ENCODE measurements at places on chromosomes 4 and X. TPM values are rescaled to one million over a fixed set of nuclear protein-coding genes. Genes with fewer than 3 reads are reported as not detected.

The GAGE12E gene
- total RNA-seq: not detected

DNA sequence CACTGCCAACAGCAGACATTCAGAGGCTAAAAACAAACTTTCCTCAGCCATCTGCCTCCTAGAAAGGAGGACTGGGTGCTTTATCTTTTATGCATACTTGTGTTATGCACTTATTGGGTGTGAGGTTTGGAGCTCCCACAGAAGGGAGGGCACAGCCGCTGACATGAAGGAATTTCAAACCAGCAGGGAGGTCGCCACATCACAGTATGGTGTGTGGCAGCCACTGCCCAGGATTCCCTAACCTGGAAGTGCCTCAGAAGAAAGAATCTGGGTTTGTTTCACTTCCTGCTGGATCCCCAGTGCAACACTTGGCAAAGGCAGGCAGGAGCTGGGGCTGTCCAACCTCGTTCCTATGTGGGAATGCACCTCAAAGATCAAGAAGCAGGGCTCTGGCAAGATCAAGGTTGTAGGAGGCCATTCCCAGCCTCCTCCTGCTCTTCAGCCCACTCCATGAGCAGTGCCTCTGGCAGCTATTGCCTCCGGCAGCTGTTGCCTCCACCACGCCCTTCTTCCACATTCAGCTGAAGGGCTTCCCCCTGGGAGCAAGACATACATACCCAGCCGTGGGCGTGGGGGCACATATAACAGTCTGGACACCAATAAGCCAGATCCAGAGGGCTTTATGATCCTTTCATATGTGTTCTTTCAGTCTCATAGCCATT is 109.0 kb upstream of the MAMLD1 start:
- no peaks in the 10 kb centered on the region for H3K4me1 ChIP-seq
- no peaks in the 10 kb centered on the region for H3K36me3 ChIP-seq
- no peak overlapping the region for H3K4me3 ChIP-seq
- H3K27ac ChIP-seq: no peak overlapping the region
- H3K27me3 ChIP-seq: no peaks in the 10 kb centered on the region
- no peak for DNase-seq

- DNase-seq: no peak
- H3K4me3 ChIP-seq: no peak overlapping the region
- no peaks in the 10 kb centered on the region for H3K36me3 ChIP-seq
- no peaks in the 10 kb centered on the region for H3K4me1 ChIP-seq
These were observed 2.3 kb upstream of the AMBN start for GRCh38 chr4:70589785-70590184.

The FAM9B gene
- total RNA-seq: not detected

DNA sequence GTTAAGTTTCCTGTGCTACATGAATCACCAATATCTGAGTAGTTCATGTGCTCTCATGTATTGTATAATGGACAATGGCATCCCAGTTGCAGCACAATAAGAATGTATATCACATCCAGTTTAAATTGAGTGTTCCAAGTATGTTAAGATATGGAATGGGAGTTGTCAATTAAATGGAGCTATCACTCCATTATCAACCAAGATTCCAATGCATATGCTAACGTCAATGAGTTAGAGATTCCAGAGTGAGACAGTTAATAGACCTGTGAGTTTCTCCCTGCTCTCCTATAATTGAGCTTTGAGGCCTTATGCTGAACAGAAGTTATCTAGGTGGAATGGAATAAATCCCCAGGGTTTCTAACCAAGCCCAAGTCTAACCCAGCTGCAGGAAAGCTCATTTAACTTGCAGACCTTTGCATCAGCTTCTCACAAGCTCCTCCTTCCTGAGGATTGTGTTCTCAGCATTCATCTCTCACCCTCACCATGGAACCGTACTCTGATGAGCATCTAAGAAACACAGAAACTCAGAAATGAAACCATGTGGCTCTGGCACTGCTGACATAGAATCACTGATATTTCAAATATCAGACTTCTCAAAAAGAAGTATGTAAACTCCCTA is 84.8 kb downstream of the TIGD2 start:
- no peaks in the 10 kb centered on the region for H3K36me3 ChIP-seq
- no peaks in the 10 kb centered on the region for H3K27me3 ChIP-seq
- H3K4me1 ChIP-seq: no peaks in the 10 kb centered on the region
- H3K4me3 ChIP-seq: no peak overlapping the region
- no peak for DNase-seq

GRCh38 chr4:12770351-12770750 is 713.8 kb downstream of the RAB28 start:
- no peak for DNase-seq
- no peaks in the 10 kb centered on the region for H3K4me1 ChIP-seq
- H3K27ac ChIP-seq: no peak overlapping the region
- no peaks in the 10 kb centered on the region for H3K36me3 ChIP-seq

- no peaks in the 10 kb centered on the region for H3K4me1 ChIP-seq
- H3K36me3 ChIP-seq: peaks cover 9% of the 10 kb centered on the region
- DNase-seq: no peak
These were observed 44.0 kb upstream of the ADAD1 start for GRCh38 chr4:122334828-122335227.

DNA sequence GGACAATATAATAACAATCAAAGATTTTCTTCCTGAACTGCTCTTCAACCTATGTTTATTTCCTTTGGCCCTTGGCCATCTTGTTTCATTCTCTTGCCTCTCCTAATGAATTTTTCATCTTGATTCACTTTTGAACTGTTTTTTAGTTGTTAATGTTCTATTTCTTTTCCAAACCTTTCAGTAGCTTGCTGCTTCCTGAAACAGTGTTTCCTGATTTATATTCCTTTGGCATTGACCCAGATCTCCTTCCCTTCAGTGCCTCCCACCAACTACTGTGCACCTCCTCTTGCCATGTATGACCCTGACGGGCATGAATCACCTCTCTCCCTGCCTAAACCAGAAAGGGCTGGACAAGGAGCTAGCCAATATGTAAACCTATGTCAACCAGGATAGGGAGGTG is 25.6 kb upstream of the SPP1 start:
- H3K4me1 ChIP-seq: no peaks in the 10 kb centered on the region
- no peak overlapping the region for H3K4me3 ChIP-seq
- no peak overlapping the region for H3K27ac ChIP-seq
- H3K36me3 ChIP-seq: no peaks in the 10 kb centered on the region

DNA sequence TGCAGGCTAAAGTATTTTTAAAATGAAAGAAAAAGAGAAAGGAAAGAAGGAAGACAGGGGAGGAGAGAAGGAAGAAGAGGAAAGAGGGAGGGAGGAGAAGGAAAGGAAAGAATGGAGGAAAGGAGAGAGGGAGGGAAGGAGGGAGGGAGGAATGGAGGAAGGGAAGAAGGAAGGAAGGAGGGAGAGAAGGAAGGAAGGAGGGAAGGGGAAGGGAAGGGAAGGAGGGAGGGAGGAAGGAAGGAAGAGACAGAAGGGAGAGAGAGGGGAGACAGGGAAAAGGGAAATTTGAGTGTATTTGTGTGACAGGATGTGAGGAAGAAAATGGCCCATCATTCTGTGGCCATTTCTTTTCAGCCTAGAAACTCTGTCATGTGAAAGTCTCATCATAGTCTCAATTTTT is 14.9 kb upstream of the PLAC1 start:
- H3K27ac ChIP-seq: no peak overlapping the region
- H3K4me1 ChIP-seq: no peaks in the 10 kb centered on the region
- no peak overlapping the region for H3K4me3 ChIP-seq
- no peaks in the 10 kb centered on the region for H3K36me3 ChIP-seq

GRCh38 chrX:99795495-99795894 is 614.6 kb downstream of the PCDH19 start:
- H3K4me3 ChIP-seq: no peak overlapping the region
- no peak overlapping the region for H3K27ac ChIP-seq
- no peaks in the 10 kb centered on the region for H3K4me1 ChIP-seq
- no peaks in the 10 kb centered on the region for H3K27me3 ChIP-seq

DNA sequence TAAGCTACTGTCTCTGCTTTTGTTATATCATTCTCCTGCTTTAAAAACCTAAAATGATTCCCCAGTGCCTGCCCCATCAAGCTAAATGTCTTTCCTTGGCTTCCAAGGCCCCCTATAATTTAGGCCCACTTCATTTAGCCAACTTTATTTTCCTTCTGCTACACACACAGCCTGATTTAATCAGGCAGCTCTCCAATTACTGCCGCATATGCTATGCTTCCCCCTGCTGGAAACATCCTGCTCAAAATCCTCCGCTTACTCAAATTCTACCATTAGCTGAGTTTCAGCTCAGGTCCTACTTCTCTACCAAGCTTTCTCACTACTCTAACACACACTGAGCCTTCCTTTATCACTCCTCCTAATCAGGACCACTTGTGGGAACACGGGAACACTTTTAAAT is 17.0 kb downstream of the LAMP2 start:
- peaks cover 4% of the 10 kb centered on the region for H3K36me3 ChIP-seq
- no peaks in the 10 kb centered on the region for H3K27me3 ChIP-seq
- H3K4me3 ChIP-seq: no peak overlapping the region
- no peaks in the 10 kb centered on the region for H3K4me1 ChIP-seq
- DNase-seq: no peak

- no peak overlapping the region for H3K27ac ChIP-seq
- no peaks in the 10 kb centered on the region for H3K4me1 ChIP-seq
- no peak for DNase-seq
- H3K36me3 ChIP-seq: peaks cover 2% of the 10 kb centered on the region
These were observed 25.1 kb downstream of the XIAP start for GRCh38 chrX:123884809-123885408.

DNA sequence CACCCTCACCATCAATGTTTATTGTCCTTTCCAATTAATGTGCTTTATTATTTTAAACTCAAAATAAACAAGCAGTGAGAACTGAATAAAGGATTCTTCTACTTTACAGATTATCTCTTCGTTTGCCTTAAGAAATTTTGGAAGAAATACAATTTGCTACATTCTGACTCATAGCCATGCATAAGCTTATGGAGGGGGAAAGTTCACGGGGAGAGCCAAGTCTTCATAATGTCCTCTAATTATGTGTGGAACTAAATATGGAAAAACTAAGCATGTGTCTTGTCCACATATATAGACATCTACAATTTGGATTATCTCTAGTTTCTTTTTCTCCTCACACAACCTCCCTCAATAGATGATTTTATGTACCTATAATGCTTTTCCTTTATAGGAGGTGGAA is 17.5 kb downstream of the CXCL13 start:
- H3K36me3 ChIP-seq: no peaks in the 10 kb centered on the region
- H3K27me3 ChIP-seq: no peaks in the 10 kb centered on the region
- H3K4me1 ChIP-seq: no peaks in the 10 kb centered on the region
- DNase-seq: no peak

DNA sequence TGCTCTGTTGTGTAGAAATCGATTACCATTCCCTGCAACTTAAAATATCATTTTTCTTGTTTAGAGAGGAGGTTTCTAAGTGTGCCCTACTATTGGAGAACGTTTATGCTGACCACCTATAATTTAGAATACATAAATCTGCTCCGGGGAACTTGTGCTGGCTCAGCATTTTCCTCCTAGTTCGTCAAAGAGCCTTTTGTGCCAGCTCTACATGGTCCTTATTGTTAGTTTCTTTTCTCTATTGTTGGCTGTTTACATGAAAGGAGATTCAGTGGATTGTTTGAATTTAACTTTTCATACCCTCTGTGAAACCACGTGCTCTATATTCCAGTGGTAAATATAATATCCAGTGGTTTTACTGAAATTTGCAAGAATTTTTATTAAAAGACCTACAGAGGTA is 53.4 kb upstream of the ATP8A1 start:
- no peak overlapping the region for H3K27ac ChIP-seq
- no peak for DNase-seq
- no peak overlapping the region for H3K4me3 ChIP-seq
- no peaks in the 10 kb centered on the region for H3K27me3 ChIP-seq

GRCh38 chr4:122632396-122633143 is 11.7 kb upstream of the IL21 start:
- H3K27me3 ChIP-seq: no peaks in the 10 kb centered on the region
- H3K27ac ChIP-seq: no peak overlapping the region
- no peak for DNase-seq
- H3K36me3 ChIP-seq: no peaks in the 10 kb centered on the region

DNA sequence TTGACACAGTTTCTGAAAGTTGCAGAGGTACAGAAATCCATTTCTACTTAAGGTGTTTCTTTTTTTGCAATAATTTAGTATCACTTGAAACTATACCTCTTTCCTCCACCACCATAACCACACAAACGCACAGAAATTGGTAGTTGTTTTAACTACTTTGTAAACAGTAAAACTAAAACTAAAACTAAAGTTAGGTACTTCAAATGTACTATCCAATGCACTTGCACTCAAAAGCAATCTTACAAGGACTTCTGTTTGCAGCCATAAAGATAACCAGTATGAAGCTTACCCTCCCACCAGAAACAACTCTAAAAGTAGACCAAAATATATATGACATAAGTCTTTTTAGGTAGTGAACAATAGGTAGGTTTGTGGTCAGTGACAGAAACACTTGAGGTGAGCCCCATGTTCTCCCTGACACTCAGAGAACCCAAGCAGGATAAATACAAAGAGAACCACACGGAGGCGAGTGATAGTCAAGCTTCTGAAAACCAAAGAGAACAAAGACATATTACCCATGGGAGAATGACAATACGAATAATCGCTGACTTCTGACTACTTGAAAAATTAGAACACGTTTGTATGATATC is 72.2 kb upstream of the VBP1 start:
- no peak overlapping the region for H3K4me3 ChIP-seq
- H3K36me3 ChIP-seq: no peaks in the 10 kb centered on the region
- H3K27ac ChIP-seq: no peak overlapping the region
- no peaks in the 10 kb centered on the region for H3K4me1 ChIP-seq
- DNase-seq: no peak

The HSFX3 gene
- not detected for total RNA-seq

The PARM1 gene
- total RNA-seq: 31.2 TPM

Measured in spinal cord (tissue), 10 donors.